Cerebellar cortex (tissue), 1 donor: ENCODE measurements at places on chromosomes 3 and 15.

- DNase-seq = peak; percentile 47
Observed at GRCh38 chr3:156535162-156535627, 19.7 kb downstream of the SSR3 start.

DNA sequence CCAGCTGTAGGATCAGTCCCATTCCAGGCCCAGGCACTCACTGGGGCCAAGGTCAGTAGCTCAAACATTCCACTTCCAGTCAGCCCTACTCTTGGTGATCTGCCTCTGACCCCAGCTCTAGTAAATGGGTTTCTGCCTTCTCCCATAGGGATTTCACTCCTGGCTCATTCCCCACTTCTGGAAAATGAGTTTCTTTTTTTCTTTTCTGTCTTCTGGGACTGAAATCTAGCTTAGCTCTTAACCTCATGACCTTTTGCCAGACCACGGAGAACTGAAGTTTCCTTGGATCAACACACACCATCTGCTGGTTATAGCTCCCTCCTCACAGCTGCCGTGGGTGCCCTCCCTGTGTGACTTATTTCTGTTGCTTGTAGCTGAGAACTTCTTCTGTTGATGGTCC lies 21.3 kb downstream of the MME start:
- no peak for DNase-seq

DNA sequence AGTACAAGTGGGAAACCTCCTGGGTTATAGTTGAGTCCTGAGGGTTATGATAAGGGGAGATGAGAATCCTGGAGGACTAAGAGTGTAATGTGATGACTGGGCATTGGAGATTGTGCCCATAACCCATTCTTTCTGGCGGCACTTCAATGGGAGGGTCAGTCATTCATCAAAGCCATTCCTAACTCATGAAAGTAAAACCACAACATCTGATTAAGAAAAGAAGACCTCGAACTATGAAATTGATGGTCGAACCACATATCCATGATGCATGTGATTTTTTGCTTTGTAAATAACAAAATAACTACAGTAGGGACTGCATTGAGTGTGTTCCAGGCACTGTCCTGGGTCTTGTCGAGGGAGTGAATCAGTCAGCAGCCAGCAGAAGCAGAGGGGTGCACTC lies 215.1 kb downstream of the SHQ1 start:
- DNase-seq = no peak

GRCh38 chr3:158711886-158712285 lies 20.4 kb downstream of the RARRES1 start:
- DNase-seq = no peak

- no peak for DNase-seq
Observed at GRCh38 chr15:90059208-90059985, 42.9 kb downstream of the IDH2 start.

GRCh38 chr15:34851751-34852150 lies 56.4 kb upstream of the ACTC1 start:
- DNase-seq = no peak

DNA sequence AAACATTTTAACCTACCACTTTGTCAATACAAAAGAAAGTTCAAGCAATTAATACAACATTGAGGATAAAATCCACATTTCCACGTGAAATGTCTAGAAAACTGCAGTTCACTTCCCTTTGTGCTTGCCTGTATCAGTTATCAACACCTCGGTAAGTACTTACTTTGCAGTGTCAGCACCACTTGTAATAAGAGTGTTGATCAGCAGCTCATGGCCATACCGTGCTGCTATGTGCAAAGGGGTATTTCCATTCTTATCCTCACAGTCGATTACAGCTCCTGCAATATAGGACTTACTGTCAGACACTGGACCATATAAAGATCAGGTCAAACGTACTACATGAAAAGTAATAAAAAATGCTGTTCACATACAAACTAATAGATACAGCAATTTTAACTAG lies 84.4 kb downstream of the ANKRD28 start:
- no peak for DNase-seq

DNA sequence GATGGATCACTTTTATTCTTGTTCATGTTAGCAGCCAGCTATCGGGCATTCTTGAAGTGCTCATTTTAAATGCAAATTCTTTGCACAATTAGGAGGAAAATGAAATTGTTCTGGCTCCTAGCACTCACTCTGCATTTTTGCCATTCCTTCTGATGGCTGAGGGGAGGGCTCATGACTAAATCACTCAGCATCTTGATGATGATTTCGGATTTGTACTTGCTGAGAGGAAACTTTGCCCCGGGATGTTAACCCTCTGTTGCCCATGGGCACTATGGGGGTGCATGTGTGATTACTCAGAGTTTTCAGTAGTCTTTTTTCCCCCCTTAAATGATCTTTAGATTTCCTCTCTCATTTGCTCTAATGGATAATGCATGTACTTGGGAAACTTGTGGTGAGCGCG lies 299.6 kb upstream of the C2CD4B start:
- DNase-seq = no peak

DNA sequence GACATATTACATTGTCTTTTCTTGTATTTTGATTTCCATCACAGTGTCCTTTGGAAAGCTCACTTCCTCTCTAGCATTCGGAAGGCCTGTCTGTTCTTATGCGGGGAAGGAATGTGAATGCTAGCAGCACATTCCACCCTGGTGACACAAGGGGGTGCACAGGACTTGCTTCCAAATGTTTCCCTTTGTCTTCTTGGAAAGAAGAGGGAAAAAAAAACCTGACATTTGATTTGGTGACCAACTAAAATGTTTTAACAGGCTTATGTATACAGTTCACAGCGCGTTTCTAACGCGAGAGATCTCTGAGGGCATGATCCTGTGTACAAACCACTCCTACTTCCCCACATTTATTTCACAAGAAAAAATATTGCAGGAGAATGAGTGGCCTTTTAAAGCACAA lies 107.6 kb upstream of the FXR1 start:
- DNase-seq = peak; percentile 49
